ENCODE measurements at places on chromosomes 2 and 18.

DNA sequence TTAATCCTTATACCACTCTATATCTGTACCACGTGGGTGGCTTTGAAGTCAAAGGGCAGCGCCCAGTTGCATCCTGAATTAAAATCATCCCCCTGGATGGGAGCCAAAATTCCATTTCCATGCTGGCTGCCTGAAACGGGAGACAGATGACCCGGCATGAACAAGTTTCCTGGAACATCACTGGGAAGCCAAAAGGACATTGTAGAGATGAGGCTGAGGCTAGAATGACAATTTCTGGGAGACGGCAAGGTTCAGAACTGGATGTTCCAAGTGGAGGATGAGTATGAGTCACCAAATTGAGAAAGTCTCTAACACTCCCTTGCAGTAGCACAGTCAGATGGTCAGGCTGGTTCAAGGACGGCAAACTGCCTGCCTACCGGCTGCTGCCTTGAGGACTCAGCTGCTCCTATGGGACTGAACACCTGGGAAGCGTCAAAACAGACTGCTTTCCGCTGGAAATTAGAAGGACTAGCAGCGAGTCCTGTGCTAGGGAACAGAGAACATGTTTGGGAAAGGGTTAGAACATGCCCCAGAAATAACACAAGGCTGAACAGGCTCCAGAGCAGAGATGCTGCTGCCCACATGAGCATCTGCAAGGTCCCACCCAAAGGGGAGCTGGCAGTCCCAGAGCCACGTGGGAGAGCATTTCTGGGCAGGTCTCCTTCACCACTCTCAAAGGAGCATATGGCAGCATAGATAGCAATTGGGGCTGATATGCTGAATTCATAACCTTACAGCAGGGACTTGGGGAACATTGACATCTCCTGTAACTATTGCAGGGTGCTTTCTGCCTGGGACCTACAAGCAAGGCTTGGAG is 32.0 kb downstream of the YPEL5 start:
- no peak for DNase-seq

GRCh38 chr2:125364984-125365265 is 1291.0 kb upstream of the GYPC start:
- DNase-seq, result no peak

DNA sequence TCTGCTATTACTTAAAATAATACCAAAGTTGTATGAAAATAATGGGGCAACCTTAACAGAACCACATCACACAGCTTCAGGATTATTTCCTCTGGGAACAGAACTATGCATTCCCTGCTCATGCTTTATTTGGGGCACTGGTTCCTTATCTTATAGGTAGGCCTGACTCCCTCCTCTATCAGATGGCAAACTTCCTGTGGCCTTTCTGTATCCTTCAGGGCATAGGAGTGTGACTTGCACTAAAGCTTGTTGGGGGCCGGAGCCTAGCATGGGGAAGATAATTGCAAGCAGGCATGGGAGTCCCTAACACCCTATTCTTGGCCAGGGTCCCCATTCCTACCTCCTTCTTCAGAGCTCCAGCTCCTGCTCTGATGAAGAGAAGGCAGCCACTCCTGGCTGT is 167.2 kb upstream of the SERTAD2 start:
- no peak for DNase-seq

GRCh38 chr2:97999536-97999935 is 3.8 kb upstream of the TMEM131 start:
- no peak for DNase-seq

DNA sequence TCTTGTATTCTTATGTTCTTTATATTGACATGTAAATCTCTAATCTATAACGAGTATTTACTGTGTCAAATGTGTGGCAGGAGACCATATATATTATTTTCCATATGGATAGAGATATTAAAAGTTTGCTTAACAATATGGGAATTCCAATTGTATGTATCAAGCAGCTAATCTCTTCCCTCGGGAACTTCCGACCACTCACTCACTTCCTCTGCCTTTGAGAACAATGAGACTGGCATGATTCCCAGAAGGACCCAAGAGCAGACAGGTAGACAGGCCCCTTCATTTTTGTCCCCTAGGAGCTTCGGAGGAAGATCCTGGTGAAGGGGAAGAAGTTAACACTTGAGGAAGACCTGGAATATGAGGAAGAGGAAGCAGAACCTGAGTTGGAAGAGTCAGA is 24.1 kb downstream of the PLCD4 start:
- no peak for DNase-seq

DNA sequence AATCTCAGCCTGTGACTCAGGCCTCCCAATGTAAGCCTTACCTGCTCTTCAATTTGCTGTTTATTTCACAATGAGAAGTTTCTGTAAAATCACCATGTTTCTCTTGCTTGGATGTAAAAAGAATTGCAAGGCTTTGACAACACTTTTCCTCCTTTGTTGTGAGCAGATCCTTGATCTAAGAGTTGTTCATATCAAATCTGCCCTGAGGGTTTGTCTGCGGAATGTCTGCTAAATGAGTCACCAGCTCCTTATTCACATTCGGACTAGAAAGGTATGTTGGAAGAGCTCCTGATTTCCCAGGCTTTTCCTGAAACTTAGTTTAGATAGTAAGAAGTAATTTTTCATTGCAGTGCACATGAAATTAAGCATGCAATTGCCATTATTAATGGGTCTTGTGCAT is 268.2 kb upstream of the TCF4 start:
- DNase-seq, result no peak

- peak; percentile 37 for DNase-seq
Measured at GRCh38 chr2:62529758-62530157, 23.8 kb upstream of the TMEM17 start.

- no peak for DNase-seq
Measured at GRCh38 chr2:119149611-119150010, 8.9 kb downstream of the C1QL2 start.

DNA sequence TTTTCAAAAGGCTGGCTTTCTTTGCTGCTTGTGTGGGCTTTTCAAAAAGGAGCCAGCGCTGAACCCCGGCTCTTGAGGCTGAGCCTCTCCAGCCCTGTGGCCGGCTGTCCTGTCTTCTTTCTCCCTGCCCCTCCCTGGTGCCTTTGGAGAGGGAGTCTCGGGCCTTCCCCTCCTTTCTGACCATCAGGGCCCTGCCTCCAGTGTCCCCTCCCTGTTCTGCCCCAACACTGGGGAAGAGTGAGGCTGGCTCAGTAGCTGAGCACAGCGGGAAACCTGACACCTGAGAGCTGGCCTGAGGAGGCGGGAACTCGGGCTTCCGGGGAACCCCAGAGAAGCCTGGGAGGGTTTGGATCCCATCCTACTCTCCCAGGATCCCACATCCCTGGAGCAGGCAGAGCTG is 232.1 kb downstream of the LOXHD1 start:
- DNase-seq, result no peak

DNA sequence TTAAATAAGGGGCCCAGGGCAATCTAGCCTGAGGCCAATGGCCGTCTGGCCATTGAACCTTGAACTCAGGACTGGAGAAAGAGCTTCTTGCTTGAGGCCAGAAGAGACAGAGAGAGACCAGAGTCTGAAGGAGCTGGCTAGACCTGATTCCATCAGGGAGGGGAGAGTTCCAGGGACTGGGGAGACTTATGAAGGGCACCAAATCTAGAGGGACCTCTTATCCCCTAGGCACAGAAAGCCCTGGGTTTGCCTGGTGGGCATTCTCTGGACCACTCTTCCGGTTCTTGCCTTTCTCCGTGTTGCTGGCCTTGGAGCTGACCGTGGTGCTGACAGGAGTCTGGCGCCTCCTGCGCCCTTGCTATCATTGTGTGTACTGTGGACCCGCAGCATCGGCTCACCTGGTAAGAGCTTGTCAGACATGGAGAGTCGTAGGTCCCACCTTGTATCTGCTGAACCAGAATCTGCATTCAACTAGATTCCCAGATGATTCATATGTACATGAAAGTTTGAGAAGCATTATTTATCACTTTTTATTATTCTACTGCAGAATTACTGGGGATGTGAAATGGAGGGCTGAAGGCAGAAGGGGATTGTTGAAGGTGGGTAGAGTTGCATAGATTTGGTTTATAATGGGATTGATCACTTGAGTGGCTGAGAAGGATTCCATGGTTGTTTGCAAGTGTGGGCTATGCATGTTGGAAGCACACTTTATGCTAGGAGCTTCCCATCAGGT is 4.3 kb upstream of the TRPM8 start:
- DNase-seq, result no peak

DNA sequence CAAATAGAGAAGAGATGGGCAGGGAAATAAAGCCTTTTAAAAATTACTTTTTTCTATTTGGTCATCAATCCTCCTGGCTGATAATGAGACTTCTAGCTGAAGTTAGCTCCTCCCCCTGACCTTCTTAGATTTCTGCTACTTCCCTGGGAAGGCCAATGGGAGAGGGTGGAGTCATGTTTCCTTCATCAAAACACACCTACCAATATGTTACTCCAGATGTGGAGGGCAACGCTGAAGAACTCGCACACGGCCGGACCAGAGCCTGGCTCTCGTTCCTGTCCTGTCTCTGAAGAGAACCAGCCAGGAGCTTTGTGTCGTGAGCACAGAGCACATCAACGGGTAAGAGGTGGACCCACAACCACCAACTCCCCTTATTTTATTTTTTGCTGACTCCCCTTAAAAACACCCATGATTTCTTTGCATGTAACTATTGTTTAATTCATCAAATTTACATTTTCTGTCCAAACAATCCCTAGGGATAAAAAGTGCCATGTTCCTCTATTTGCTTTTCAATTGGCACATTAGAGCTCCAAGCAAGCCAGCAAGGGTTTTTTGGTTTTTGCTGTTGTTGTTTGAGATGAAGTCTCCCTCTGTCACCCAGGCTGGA is 94.9 kb downstream of the ADD2 start:
- no peak for DNase-seq

GRCh38 chr2:96977631-96978195 is 8.7 kb downstream of the FAM178B start:
- no peak for DNase-seq

All from NCI-H1092 treated with DMSO at 0.1 percent for 48 hours (cell line).